SK-N-DZ (cell line): ENCODE measurements at places on chromosomes 6 and 20.

DNA sequence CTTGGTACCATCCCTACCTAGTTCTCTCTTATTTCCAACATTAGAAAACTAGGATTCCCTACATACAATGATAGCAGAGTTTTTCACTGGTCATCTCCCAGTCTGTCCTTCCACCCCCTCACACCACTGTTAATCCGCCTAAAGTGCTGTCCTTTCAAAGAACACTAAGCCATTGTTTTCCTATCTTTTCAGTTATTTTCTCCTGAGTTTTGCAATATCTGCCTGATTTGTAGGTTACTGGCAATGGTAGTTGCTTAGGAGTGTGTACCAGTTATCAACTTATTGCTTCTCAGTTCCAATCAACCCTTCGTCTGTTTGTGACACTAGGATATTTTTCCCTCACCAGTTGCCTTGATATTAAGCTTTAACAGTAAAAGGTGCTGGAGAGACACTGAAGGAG is 135.0 kb downstream of the EPM2A start:
- DNase-seq, result no peak

- peak; percentile 72 for DNase-seq
Measured at GRCh38 chr6:33744001-33744848, 2.5 kb downstream of the IP6K3 start.

DNA sequence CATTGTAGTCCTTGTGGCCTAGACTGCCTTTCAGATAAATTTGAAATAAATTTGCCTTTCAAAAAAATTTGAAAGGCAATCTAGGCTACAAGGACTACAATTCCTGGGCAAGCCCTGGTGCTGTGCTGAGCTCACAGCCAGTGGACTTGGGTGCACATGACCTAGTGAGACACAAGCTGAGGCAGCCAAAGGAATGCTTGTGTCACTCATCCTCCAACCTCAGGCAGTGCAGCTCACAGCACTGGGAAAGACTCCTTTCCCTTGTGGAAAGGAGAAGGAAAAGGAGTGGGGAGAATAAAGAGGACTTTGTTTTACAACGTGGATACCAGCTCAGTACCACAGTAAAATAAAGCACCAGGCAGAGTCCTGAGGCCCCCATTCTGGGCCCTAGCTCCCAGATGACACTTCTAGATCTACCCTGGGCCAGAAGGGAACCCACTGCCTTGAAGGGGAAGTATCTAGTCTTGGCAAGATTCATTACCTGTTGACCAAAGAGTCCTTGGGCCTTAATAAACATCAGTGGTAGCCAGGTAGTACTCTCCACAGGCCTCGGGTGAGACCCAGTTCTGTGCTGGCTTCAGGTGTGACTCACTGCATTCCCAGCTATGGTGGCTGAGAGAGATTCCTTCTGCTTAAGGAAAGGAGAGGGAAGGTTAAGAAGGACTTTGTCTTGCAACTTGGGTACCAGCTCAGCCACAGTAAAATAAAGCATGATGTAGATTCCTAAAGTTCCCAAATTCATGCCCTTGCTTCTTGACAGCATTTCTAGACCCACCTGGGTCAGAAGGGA is 659.7 kb upstream of the FLRT3 start:
- DNase-seq, result no peak

DNA sequence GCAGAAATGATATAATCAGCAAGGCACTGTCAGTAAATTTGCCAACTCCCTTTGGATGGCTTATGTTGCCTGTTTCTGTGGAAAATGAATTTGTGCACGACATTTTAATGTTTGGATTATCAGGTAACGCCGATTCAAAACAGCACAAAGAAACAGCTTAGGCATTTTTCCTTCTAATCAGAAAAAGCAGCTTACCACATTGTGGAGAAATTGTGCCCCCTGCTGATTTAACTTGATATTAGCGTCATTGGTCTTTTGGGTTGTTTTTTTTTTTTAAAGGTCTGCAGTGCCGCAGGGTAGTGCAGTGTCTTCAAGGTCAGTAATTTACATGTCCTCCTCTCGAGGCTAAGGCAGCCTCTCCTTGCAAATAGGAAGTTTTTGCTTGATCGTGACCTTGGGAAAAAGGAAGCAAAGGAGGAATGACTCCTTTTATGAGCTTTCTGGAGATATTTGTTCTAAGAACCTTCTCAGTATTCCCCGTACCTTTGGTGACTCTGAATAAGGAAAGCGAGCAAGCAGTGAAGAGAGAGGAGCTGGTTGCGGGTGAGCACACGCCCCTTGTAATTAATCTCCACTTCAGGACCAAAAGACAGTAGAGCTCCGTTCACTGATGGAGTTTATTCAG is 79.1 kb downstream of the ELOVL4 start:
- DNase-seq, result peak; percentile 92

- no peak for DNase-seq
Measured at GRCh38 chr6:44043479-44044153, 83.6 kb downstream of the MRPL14 start.

- no peak for DNase-seq
Measured at GRCh38 chr6:158358450-158359077, 46.3 kb downstream of the TULP4 start.

DNA sequence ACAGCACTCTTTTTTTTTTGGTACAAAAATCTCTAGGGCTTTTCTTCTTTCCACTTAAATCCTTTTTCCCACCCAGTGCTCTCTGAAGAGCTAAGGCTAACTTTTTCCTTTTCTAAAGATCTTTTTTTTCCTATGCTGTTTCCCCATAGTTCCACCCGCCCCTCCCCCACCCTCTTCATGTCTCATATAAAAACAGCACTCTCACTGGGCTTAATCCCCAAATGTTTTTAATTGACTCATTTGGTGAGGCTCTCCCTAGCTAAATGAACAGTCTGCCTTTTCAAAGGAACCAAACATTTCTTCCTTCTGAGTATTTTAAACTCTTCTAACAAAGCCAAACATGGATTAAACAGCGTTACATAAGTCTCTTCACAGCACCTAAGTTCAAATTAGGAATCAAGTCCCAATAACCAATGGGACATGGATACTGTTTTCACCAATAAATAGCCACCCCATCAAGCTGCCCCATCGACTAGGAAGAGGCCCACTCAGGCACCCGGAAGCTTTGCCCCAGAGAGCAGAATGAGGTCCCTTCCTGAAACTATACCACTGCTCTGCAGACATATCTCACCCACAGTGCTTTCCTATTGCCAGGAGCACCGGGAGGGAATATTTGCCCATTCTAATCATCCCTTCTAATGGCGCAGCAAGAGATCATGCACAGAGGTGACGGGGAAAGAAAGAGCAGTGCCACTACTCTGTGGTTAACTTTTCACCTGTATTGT is 63.7 kb downstream of the ATXN1 start:
- DNase-seq, result no peak

GRCh38 chr20:43690943-43691598 is 24.2 kb downstream of the MYBL2 start:
- no peak for DNase-seq

DNA sequence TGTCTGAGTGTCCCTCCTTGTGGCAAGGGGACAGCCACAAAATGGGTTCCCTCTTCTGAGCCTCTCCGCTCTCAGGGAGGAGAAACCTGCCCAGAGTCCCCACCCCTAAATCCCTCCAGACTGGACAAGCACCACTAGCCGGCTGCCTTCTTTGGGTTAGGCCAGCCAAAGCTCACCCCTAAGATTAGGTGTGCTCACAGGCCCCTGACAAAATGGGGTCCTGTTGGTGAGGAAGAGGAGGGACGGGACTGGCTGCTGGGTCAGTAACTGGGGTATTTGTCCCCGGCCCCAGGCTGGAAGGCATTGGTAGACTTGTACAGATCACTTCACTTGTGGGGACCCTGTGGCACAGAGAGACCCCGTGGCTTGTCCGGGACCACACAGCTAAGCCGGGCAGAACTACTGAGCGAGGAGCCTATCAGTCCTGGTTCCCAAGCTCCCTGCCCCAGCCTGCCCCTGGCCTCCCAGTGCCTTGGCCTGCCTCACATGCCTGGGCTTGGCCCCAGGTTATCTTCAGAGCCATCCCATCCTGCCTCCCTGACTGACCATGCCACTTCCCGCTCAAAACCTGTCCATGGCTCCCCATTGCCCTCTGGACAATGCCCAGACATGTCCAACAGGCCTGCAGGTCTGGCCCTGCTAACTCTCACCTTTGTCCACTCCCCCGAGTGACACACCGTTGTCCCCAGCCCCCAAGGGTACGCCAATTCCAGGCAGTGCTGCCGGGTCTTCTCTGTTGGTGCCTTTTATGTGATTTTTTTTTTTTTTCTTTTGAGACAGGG is 10.5 kb upstream of the AVP start:
- no peak for DNase-seq

DNA sequence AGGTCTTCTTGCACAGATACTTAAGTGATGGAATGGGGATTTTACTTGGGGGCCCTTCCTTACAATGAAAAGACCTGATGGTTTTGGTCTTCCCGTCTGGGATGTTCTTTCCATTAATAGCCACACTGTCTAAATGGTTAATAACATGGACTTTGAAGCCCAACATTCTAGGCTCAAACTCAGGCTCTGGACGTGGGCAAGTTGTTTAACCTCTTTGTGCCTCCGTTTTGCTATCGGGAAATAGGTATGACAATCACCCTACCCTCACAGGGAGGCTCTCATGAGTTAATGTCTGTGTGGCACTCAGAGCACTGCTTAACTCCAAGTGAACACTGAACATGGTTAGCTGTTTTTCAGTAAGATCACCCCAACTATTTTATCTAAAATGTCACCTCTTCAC is 360.7 kb upstream of the FLRT3 start:
- DNase-seq, result no peak

DNA sequence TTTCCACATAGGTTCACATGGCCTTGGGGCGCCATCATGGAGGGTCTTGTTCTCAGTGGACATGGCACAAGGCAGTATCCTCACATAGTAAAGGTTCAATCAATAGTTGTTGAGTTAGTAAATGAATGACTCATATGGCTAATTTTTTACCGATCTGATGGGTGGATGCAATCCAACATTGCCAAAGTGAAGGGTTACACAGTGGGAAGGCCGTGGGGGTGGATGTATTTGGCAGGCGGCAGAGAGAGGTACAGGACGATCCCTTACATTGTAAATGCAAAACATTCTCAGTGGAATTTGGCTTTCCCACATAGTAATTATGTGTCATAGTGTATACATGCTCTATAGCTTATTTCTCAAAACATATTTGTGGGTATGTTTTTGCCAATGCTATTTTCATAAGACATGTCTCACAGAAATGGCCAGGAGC is 21.0 kb upstream of the PDE7B start:
- no peak for DNase-seq

DNA sequence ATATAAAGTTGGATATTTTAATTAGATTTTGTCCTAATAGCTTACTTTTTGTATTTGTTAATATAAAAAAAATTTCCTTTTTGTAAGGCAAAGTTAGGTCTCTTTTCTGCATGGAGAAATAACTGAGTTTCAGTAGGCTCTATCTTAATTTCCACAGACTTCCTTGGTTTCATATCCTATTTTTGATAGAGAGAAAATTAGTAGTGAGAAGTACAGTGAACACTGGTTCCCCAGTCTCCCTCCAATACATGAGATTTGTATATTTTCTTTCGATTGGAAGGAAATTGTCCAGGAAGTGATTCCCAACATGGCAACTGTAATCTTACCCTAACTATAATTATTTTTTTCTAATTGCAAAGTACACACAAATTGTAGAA is 26.4 kb downstream of the TRIM27 start:
- no peak for DNase-seq
